ENCODE measurements at places on chromosomes 6 and 20.

- no peak for DNase-seq
Observed at GRCh38 chr6:105077596-105078385, 102.0 kb downstream of the POPDC3 start.

DNA sequence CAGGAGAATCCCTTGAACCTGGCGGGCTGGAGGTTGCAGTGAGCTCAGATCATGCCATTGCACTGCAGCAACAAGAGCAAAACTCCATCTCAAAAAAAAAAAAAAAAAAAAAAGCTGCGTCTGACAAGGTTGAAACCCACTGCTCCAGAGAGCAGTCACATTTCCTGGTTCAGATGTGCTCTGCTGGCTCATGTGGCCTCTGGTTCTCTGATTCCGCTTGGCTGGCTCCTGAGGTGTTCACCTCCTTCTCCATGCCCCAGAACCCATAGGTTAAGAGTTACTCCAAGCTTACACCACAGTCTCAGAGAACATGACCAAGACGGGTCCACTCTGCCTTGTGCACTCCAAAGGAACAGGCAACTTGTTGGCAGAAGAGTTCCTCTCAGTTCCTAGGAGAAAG lies 8.8 kb upstream of the CNR1 start:
- DNase-seq, result no peak

- DNase-seq, result no peak
Observed at GRCh38 chr6:45422503-45423110, 44.9 kb upstream of the SUPT3H start.

GRCh38 chr6:11460001-11460668 lies 77.4 kb upstream of the TMEM170B start:
- DNase-seq, result no peak

GRCh38 chr6:11552442-11552841 lies 14.9 kb downstream of the TMEM170B start:
- DNase-seq, result no peak

DNA sequence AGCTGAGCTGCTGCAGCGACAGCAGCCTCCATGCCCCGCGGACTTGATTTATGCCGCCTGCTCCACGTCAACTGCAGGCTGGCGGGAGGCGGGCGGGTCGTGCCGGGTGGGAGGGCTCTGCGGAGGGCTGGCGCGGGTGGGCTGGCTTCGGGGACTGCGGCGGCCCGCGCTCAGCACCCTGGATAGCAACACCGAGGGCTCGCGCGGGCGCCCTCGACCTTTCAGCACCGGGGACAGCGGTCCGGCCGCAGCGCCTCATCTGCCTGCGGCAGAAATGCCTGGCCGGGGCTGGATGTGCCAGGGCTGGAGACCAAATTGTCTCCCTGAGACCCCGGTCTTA lies 792 bp downstream of the SNAP25 start:
- no peak for DNase-seq

- no peak for DNase-seq
Observed at GRCh38 chr20:37290158-37290810, 829 bp downstream of the MANBAL start.
